ENCODE measurements at places on chromosomes 12 and 14. TPM values are rescaled to one million over a fixed set of nuclear protein-coding genes. Genes with fewer than 3 reads are reported as not detected.

SERPINA1 gene
- not detected for total RNA-seq

- no peaks in the 10 kb centered on the region for H3K36me3 ChIP-seq
- H3K4me3 ChIP-seq = no peak overlapping the region
- no peak for DNase-seq
Measured at GRCh38 chr14:102690509-102691286, 86.6 kb upstream of the TRAF3 start.

DNA sequence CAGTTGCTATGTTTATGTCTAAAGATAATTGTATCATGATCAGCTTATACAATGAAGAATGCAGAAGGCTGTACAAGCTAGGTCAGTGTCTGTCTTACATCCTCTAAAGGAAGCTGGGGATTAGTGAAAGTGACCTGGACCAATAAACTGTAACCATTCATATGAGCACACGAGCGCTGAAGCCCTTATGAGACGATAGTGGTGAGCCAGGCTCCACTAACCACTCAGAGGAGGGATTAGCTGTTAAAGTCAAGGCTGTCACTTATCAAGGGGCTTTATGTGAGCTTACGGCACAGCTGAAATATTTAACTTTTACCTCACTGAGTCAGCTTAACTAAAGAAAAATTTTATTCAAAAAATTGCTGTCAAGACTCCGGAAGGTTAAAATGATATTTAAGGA lies 30.3 kb downstream of the NDUFA12 start:
- no peak overlapping the region for H3K27ac ChIP-seq
- no peak for DNase-seq
- no peaks in the 10 kb centered on the region for H3K4me1 ChIP-seq
- no peak overlapping the region for H3K4me3 ChIP-seq
- H3K27me3 ChIP-seq = no peaks in the 10 kb centered on the region

DNA sequence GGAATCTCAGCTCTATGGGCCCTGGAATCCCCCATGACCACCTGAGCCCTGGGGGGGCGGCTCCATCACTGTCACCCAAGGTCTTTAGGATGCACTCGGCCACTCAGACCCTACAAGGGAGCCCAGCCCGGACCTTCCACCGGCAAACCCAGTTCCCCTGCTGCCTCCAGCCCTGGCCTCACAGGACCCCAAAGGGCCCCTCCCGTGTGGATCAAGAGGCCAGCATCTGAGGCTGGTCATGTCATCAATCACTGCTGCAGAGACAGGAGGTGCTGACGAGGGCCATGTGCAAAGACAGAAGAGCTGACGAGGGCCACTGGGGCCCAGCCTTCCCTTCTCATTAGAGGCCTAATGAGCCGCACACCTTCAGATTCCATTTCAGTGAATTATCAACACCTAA lies 39.0 kb upstream of the SFSWAP start:
- no peak overlapping the region for H3K4me3 ChIP-seq
- H3K27me3 ChIP-seq = no peaks in the 10 kb centered on the region
- no peaks in the 10 kb centered on the region for H3K36me3 ChIP-seq
- DNase-seq = no peak

- peaks cover 76% of the 10 kb centered on the region for H3K4me1 ChIP-seq
- H3K27me3 ChIP-seq = no peaks in the 10 kb centered on the region
- no peak overlapping the region for H3K27ac ChIP-seq
- H3K4me3 ChIP-seq = peak overlapping the region; percentile 61
- DNase-seq = no peak
- H3K36me3 ChIP-seq = no peaks in the 10 kb centered on the region
Measured at GRCh38 chr14:96512602-96513397, 10.6 kb downstream of the PAPOLA start.

PLA2G1B gene
- not detected for total RNA-seq

DNA sequence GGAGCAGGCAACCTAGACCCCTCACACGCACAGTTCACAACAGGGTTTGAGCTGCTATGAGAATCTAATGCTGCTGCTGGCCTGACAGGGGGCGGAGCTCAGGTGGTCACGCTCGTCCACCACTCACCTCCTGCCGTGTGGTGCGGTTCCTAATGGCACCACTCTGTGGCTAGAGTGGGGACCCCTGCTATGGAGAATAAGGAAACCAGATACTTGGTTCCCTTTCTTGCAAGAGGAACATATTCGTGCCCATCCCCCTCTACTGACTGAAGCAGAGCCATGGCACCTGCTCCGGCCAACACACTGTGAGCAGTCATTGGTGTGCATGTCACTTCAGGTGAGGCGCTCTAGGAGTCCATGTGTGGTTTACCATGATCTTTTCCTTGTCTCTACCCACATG lies 30.4 kb upstream of the RIMBP2 start:
- no peak overlapping the region for H3K27ac ChIP-seq
- H3K27me3 ChIP-seq = no peaks in the 10 kb centered on the region
- no peak for DNase-seq

- no peaks in the 10 kb centered on the region for H3K36me3 ChIP-seq
- DNase-seq = no peak
- H3K27me3 ChIP-seq = no peaks in the 10 kb centered on the region
- no peak overlapping the region for H3K4me3 ChIP-seq
Measured at GRCh38 chr14:62436261-62436660, 609.0 kb downstream of the KCNH5 start.

LGR5 gene
- total RNA-seq = not detected

DNA sequence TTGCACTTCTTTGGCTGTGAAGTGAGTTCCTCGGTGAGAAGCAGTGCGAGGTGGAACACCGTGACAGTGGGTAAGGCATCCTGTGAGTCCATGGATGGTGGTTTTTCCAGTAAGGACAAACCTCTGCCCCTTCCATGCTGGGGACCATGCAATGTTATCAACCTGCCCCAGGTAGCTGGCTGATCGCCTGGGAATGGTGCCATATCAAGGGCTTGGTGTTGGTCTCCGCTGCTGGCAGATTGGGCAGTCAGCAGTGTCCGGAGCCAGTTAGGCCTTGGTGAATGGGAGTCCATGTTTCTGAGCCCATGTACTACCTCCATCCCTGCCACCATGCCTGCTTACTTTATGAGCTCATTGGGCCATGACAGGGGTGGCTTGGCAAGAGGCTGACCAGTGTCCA lies 114.7 kb upstream of the C14orf180 start:
- DNase-seq = no peak
- peaks cover 11% of the 10 kb centered on the region for H3K27me3 ChIP-seq
- no peaks in the 10 kb centered on the region for H3K36me3 ChIP-seq

DNA sequence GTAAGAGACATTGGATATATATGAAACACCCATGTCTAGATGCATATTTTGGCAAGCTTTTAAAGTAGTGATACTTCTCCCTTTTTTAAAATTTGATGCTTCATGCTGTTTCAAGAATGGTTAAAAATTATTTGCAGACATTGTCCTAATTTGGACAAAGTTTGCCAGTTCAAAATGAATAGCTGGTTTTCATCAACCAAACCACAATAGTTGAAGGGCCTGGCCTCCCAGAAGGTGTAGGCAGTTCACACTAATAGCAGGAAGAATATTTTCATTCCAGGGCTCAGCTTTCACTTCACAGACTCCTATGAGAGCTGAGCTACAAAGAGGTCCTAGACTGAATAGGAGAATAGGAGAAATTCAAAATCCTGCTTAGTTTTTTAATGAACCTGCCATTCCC lies 78.7 kb downstream of the STXBP6 start:
- no peak overlapping the region for H3K27ac ChIP-seq
- no peaks in the 10 kb centered on the region for H3K27me3 ChIP-seq
- no peak for DNase-seq
- no peaks in the 10 kb centered on the region for H3K4me1 ChIP-seq

- no peak for DNase-seq
- H3K36me3 ChIP-seq = no peaks in the 10 kb centered on the region
- H3K27me3 ChIP-seq = no peaks in the 10 kb centered on the region
Measured at GRCh38 chr14:90452366-90452765, 55.5 kb downstream of the CALM1 start.

PACS2 gene
- total RNA-seq = 64.0 TPM

DNA sequence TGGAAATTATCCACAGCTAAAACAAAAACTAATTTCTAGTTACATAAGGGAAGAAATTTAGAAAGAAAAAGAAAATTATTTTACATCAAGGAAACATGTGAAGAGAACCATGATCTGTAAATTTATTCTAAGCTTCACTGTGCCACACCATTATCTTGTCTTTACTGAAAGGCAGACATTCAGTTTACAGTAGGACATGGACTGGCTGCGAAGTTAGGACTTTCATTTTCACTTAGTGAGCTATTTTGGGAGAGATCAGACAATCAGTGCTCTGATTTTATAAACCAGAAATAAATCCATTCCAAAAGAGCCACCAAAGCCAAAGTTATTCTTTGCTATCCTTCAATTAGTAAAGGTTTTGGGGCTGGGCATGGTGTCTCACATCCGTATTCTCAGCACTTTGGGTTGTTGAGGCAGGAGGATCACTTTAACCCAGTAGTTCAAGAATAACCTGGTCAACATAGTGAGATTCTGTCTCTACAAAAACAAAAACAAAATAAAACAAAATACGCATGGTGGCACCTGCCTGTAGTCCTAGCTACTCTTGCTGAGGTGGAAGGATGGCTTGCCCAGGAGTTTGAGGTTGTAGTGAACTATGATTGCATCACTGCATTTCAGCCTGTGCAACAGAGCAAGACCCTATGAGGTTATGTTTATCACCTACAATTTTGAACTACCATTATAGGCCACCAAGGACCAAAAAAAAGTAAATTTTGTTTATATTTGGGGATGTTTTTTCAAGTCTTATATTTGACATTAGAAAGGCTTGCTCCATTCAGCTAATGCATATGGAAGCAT lies 1084.8 kb upstream of the ATXN7L3B start:
- DNase-seq = no peak
- H3K4me1 ChIP-seq = no peaks in the 10 kb centered on the region
- no peaks in the 10 kb centered on the region for H3K36me3 ChIP-seq
- H3K27ac ChIP-seq = no peak overlapping the region
- no peak overlapping the region for H3K4me3 ChIP-seq
- no peaks in the 10 kb centered on the region for H3K27me3 ChIP-seq

IL22 gene
- total RNA-seq = not detected

DNA sequence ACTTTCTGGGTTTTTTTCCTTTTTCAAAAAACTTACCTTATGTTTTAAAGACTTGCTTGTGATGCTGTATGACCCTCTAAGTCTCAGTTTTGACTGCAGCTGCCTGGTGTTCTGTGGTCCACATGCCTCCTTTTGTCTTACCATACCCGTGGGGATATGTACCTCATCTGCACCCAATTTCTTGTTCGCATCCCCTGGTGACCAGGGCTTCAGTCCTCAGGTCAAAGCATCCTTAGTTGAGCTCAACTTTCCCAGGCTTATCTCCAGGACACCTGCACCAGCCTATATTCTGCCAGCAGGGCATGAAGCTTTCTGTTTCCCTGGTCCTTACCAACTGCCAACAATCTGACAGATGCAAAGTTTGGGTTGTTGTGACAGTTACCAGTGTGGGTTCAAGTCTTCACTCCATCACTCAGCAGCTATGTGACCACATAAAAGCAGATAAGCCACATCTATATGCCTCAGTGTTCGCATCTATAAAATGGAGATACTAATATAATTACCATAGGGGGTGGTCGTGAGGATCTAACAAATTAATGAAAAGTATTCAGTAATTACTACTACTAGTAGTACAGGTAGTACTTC lies 94.0 kb downstream of the NTF3 start:
- H3K27ac ChIP-seq = no peak overlapping the region
- H3K4me1 ChIP-seq = no peaks in the 10 kb centered on the region
- H3K4me3 ChIP-seq = no peak overlapping the region
- no peaks in the 10 kb centered on the region for H3K36me3 ChIP-seq
- peaks cover 1% of the 10 kb centered on the region for H3K27me3 ChIP-seq
- no peak for DNase-seq
